HFFc6 (cell line): ENCODE measurements at places on chromosomes 12 and 14.
A peak's percentile ranks its signal among the peaks of the same experiment; 100 is the strongest.

DNA sequence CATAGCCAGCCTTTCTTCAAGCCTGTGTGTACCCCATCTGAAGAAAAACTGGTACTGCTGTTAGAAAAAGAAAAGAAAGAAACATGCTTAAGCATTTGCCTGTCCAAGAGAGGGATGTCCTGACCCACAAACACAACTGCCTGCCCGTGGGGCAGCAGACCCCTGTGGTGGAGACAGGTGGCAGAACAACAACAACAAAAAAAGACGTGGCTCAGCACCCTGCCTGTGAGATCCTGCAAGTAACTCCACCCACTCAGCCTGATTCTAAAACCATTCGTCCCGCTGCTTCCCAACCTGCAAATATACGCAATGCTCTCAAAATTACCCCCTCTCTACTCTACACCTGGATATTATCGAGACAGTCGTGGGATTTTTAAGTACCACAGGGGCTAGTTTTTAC is 64.9 kb upstream of the ZDHHC17 start:
- DNase-seq = no peak

DNA sequence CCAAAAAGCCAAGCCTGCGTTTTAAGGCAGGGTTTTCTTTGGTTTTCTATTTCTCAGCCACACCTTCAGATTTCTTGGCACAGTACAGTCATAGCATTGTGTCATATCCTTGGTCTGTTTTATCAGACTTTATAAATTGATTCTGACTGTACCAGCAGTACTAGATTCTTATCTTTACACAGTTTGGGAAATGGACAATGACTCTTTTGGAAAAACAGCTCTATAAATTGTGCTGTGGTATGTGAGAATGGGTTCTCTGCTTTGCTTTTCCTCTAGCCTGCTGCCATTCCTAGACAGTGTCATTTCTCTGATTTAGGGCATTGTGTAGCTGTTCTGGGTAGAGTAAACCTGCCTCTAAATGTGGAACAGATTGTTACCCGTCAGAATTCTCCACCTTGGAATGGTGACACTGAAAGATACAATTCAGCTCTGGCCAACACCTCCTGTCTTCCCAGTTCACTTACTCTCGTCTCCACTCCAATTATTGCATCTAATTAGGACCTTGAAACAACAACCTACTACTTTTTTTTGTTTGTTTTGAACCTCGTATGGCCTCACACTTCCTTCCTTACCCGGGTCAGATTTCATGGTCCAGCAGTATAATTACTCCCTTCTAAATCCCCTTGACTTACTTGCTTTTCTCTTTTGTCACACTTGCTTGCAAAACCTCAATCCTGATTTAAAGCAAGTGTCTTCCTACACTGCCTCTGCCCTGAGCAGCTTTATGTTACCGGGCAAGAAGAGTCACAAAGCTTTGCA is 226.3 kb downstream of the ERC1 start:
- DNase-seq = peak; percentile 83

GRCh38 chr14:101635749-101636560 is 74.7 kb downstream of the DIO3 start:
- no peak for DNase-seq

- DNase-seq = peak; percentile 33
These were observed 111.4 kb downstream of the STXBP6 start for GRCh38 chr14:24938593-24938992.

DNA sequence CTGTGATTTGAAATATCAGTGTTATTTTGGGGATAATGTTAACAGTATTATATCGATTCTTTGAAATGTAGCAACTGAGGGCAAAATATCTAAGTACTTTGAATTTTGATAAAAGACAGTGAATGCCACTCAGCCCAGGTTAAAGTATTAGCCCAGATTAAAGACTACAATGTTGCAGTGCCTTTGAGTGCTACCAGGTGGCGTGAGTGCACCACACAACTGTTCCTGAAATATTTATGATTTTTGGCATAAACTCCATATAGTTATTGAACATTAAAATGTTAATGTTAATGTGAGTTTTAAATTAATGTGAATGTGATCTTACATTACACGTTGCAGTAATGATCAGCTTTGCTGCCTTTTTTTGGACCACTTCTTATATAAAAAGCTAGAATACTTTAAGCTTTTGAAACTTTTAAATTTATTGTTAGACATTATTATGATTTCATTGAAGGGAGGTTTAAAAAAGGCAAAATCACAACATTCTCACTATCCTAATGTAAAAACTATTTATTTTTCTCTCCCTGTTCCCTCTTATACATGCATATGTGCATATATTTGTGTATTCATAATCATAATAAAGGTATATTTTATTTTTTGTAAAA is 22.5 kb downstream of the MRPS35 start:
- peak; percentile 30 for DNase-seq

DNA sequence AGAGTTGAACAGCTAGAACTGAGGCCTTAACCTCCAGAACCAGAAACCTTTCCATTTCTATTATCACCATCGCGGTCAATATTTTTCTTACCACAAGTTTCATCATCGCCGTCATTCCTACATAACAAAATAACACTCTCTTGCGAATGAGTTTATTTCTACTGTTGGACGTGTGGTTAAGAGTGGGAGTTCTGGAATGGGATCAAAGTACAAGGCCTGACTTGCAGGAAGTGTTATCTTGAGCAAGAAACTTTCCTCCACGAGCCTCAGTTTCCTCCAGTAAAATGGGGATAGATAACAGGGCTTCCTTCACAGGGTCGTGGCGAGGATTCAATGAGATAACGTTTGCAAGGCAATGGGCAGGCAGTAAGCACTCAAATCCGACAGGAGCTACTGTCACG is 652 bp downstream of the SART3 start:
- peak; percentile 25 for DNase-seq

DNA sequence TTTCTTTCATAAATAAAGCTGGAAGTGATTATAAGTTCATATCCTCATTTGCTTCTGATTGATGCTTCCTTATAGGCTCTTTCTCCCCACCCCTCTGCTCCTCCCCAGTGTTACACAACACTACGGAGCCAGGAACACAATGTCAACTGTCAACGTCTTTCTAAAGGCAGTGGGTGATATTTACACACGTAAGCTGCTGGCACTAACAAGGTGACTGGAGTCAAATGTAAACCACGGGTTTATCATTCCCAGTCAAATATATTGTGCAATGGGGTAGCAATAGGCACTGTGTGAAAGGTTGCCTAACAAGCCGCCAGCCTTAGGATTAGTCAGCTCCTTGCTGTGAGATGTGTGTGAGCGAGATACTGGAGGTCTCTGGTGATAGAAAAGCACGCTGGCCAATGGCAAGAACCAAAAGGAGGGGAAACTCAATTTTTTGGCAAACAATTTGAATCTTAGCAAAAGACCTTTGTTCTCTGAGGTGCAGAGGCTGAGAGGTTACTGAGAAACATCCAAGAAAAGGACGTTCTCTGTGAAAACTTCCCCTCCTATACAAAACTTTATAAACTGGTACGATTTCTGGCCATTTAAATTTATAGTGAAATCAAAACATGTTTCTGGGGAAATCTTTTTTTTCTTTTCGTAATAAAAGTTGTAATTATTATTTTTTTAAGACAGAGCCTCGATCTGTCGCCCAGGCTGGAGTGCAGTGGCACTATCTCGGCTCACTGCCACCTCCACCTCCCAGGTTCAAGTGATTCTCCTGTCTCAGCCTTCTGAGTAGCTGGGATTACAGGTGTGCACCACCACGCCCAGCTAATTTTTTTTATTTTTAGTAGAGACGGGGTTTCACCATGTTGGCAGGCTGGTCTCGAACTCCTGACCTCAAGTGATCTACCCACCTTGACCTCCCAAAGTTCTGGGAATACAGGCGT is 22.3 kb upstream of the HECTD1 start:
- DNase-seq = peak; percentile 88

DNA sequence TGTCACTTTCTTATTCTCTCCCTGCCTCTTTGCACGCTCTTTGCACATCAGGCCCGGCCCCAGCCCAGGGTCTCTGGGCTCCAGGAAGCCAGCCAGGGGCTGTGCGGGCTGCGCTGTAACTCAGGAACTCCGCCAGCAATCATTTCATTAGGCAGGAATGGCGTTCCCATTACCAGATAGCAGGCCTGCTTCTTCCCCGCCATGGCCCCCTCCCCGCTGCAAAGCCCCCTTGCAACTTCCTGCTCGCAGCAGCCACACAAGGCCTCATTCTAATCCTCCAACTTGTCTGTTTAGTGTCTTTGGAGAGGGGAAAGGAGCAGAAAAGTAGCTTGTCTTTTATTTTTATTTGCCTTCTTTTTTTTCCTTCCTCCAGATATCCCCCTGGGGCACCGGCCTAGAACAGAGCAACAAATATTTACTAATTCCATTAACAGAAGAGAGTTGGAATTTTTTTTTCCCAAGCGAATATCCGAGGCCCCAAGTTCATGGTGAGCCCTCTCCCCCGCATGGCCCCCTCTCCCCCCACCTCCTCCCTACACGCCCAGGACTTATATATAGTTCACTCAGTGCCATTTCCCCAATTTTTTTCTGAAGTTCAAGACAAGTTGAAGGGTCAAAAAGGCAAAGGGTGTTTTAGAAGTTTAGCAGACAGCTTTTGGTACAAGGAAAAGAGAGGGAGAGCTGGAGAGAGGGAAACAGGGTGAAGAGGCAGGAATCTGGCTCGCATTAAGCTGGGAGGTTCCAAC is 329.4 kb upstream of the TBX3 start:
- no peak for DNase-seq

GRCh38 chr12:101769865-101770264 is 30.6 kb upstream of the SYCP3 start:
- no peak for DNase-seq

GRCh38 chr14:50607181-50607580 is 47.2 kb downstream of the ATL1 start:
- DNase-seq = no peak

- no peak for DNase-seq
These were observed 29.5 kb upstream of the STAB2 start for GRCh38 chr12:103557628-103558010.

DNA sequence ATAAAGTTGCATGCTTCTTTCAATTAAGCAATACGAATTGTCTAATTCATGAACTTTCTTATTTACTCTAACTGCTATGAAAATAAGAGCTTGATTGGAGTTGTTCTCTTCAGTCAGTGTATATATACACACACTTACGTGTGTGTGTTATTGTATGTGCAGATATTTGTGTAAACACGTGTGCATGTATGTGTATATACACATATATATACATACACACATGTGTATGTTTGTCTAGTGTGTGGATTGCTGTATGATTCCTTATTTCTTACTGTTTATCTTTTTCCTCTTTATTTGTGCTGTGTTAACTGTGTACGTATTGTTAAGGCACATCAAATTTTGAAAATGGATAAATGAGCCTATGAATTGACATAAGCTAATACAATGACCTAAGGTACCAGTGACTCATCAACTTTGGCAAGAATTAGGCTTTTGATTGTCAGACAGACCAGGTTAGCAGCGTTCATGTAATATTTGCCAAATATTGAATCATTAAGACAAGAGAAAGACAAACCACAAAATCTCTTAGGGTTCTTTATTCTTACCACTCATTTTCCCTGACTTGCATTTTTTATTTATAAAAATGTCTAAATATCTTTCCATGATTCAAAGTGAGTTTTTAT is 423.9 kb downstream of the SOX5 start:
- DNase-seq = no peak

GRCh38 chr12:46266869-46267574 is 1.8 kb downstream of the SLC38A1 start:
- peak; percentile 12 for DNase-seq

DNA sequence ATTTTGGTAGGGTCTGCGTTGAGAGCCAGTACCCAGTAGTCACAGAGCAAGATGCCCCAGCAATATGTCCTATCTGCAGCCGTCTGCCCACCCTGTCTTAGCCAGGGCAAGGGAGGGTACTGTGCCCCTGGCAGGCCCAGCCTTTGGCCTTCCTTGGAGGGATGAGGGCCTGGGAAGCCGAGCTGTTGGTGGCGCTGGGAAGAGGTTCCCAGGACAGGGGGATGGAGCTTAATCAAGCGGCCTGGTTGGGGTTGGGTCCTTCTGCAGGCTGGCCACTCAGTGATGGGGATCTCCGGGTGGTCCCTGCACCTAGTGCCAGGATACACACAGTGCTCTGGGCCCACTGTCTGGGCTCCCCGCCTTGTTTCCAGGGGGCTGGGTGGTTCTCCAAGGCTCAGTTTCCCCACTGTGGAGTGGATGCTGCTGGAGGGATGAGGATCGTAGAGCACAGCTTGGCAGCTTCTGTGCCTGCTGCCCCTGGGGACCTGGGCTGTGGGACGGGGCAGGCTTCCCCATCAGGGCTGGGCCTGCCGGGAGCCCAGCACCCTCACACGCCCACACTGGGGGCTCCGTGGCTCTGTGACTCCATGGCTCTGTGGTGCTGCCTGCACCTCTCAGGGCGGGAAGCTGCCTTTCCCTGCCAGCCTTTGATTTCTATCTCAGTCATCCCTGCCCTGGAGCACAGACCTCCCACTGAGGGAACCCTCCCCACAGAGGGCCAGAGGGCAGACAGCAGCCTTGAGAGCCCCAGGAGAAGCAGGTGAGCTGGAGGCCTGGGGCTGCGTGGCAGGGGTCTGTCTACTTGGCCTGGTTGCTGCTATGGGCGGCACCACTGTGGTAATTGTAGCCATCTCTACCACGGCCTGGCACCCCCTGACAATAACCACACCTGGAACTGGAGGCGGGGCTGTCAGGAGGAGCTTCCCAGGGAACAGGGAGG is 357.0 kb downstream of the TMEM121 start:
- no peak for DNase-seq

- no peak for DNase-seq
These were observed 9.6 kb downstream of the CLEC1A start for GRCh38 chr12:10088955-10089900.

DNA sequence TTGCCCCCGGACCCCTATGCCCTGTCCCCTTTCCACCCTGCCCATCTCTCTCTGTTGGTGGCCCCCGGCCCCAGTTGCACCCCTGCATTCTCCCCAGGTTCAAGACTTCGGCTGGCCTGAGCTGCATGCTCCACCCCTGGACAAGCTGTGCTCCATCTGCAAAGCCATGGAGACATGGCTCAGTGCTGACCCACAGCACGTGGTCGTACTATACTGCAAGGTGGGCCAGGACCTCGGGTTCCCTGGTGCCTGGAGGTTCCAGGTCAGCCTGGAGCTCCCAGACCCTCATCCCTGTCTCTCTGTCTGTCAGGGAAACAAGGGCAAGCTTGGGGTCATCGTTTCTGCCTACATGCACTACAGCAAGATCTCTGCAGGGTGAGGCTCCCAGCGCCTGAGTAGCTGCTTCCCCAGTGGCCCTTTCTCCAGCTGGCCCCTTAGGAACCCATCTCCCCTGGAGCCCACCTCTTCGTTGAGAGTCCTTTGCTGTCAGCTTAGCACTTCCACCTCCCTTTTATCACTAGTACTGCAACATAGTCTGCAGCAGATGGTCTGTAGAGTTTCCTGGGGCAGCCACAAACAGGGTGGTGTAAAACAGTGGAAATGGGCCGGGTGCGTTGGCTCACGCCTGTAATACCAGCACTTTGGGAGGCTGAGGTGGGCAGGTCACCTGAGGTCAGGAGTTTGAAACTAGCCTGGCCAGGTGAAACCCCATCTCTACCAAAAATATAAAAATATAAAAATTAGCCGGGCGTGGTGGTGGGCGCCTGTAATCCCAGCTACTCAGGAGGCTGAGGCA is 5.8 kb downstream of the TNS2 start:
- no peak for DNase-seq
